Mammary epithelial cell (primary cell): ENCODE measurements at places on chromosomes 7 and 10. TPM values are rescaled to one million over a fixed set of nuclear protein-coding genes. Genes with fewer than 3 reads are reported as not detected.

UROS gene
- total RNA-seq, result 55.8 TPM

PGAM2 gene
- not detected in 2 replicates for total RNA-seq

CYTH3 gene
- 30.1 and 33.7 TPM in 2 replicates for total RNA-seq

PTPRZ1 gene
- 46.1 and 50.0 TPM in 2 replicates for total RNA-seq

DPYSL4 gene
- total RNA-seq, result 5.6 and 7.5 TPM in 2 replicates

LOXL4 gene
- not detected in 2 replicates for total RNA-seq

CREB5 gene
- 17.8 TPM for total RNA-seq

PON1 gene
- not detected in 2 replicates for total RNA-seq

FGF8 gene
- 0.59 TPM in 1 of 2 replicates, not detected in the other for total RNA-seq

SYT15 gene
- under 0.01 TPM for total RNA-seq

PTCD1 gene
- total RNA-seq, result 7.2 TPM

CALML3 gene
- 173 TPM for total RNA-seq

CNPY1 gene
- total RNA-seq, result 0.16 TPM in 1 of 2 replicates, not detected in the other

RNF148 gene
- not detected in 2 replicates for total RNA-seq

LIPN gene
- not detected in 2 replicates for total RNA-seq

HOXA5 gene
- total RNA-seq, result 6.7 and 9.1 TPM in 2 replicates

ADCYAP1R1 gene
- not detected in 2 replicates for total RNA-seq

TMEM139 gene
- 17.9 and 23.6 TPM in 2 replicates for total RNA-seq

NAT16 gene
- total RNA-seq, result not detected

CFAP70 gene
- 3.0 TPM for total RNA-seq

PTF1A gene
- total RNA-seq, result not detected

OR2A1 gene
- total RNA-seq, result 0.17 TPM

PON3 gene
- 0.50 TPM for total RNA-seq

PIK3CG gene
- total RNA-seq, result not detected in 2 replicates

PCDH15 gene
- not detected in 2 replicates for total RNA-seq

C10orf143 gene
- 2.4 and 4.5 TPM in 2 replicates for total RNA-seq

SFTPA2 gene
- not detected in 2 replicates for total RNA-seq

SFRP4 gene
- total RNA-seq, result not detected in 2 replicates

GPR15LG gene
- not detected in 2 replicates for total RNA-seq

KIAA1549 gene
- 3.8 TPM for total RNA-seq

NDUFA5 gene
- total RNA-seq, result 29.5 TPM

NKX1-2 gene
- total RNA-seq, result 5.2 TPM

SLC26A3 gene
- total RNA-seq, result not detected

IRF5 gene
- 12.7 TPM for total RNA-seq

PRRT4 gene
- total RNA-seq, result 0.24 and 0.47 TPM in 2 replicates

CNOT4 gene
- total RNA-seq, result 12.7 TPM

CYP3A5 gene
- total RNA-seq, result not detected in 2 replicates

RADIL gene
- total RNA-seq, result 0.28 and 0.69 TPM in 2 replicates

GALNT17 gene
- total RNA-seq, result not detected

CPVL gene
- total RNA-seq, result not detected

CRPPA gene
- total RNA-seq, result 0.61 and 1.0 TPM in 2 replicates

MET gene
- total RNA-seq, result 112 and 183 TPM in 2 replicates

SPDYE11 gene
- not detected in 2 replicates for total RNA-seq

C7orf33 gene
- total RNA-seq, result not detected in 2 replicates

FAM237B gene
- total RNA-seq, result not detected in 2 replicates

AZGP1 gene
- total RNA-seq, result not detected in 2 replicates

FAM25G gene
- total RNA-seq, result not detected

ABCC2 gene
- total RNA-seq, result 0.66 and 0.75 TPM in 2 replicates

KLLN gene
- 1.0 and 1.1 TPM in 2 replicates for total RNA-seq

TAS2R41 gene
- total RNA-seq, result not detected in 2 replicates
